Central memory CD4-positive, alpha-beta T cell (primary cell): ENCODE measurements at places on chromosomes 3 and 15.

GRCh38 chr3:172333042-172333377 lies 115.2 kb downstream of the GHSR start:
- DNase-seq = no peak

- DNase-seq = no peak
These were observed 21.7 kb downstream of the HERC1 start for GRCh38 chr15:63811942-63812550.

- peak; percentile 17 for DNase-seq
These were observed 1.3 kb downstream of the ATP13A3 start for GRCh38 chr3:194485468-194485880.

- no peak for DNase-seq
These were observed 11.2 kb upstream of the FAM174B start for GRCh38 chr15:92666780-92667179.

DNA sequence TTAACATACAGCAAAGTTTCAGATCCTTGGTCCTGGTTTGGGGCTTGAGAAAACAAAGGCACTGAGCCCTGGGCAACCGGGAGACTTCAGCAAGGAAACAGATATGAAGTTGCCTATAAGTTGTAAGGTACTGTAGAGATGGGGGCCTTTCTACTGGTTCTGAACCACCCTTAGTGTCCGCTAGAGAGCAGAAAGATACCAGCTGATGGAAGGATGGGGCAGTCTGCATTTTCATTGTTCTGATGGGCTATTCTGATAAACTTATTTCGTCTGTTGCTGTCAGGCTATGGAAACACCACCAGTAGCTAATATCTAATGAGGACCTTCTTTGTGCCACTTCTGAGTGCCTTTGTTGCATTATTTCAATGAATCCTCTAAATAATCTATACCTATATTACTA lies 38.7 kb downstream of the FGD5 start:
- DNase-seq = no peak

DNA sequence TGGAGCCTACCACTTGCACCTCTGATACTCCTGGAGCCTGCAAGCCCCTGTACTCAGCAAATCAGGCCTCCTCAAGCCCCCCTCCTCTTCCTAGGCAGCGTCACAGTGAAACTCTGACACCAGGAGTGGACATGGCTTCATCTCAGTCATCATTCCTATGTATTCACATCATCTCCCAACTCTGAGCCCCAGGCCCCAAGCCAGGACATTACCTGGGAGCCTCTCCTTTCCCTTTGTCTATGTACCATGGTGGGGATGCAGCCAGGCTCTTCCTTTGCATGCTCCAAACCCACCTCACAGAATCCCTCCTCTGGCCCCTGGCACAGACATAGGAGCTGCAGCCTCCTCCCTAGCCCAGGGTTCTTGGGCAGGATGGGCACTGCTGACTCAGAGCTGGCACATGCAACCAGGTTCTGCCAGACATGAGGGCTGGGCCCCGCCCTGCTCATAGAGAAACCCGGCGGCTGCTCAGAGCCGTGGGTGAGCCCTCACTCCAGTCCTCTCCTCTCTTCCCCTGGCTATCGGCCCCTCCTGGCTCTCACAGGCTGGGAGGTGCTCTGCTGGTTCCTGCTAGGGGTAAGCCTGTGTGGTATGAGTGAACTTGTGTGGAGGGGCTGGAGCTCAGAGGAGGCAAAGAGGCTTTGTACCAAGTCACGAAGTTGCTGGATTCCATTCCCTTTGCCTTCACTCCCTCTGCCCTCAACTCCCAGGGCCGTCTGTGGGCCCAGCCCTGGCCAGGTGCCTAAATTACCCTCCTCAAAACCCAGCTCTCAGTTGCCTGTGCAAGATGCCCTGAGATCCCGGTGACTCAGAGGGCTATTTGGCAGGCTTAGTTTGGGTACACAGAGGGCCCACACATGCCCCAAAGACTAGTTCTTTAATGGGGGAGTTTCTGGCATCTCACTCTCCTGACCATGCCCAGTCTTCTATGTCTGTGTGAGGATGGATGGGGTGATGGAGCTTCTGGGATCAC lies 1.9 kb upstream of the PLCD1 start:
- peak; percentile 25 for DNase-seq

- no peak for DNase-seq
These were observed 53.7 kb upstream of the CTSH start for GRCh38 chr15:78998526-78998925.

DNA sequence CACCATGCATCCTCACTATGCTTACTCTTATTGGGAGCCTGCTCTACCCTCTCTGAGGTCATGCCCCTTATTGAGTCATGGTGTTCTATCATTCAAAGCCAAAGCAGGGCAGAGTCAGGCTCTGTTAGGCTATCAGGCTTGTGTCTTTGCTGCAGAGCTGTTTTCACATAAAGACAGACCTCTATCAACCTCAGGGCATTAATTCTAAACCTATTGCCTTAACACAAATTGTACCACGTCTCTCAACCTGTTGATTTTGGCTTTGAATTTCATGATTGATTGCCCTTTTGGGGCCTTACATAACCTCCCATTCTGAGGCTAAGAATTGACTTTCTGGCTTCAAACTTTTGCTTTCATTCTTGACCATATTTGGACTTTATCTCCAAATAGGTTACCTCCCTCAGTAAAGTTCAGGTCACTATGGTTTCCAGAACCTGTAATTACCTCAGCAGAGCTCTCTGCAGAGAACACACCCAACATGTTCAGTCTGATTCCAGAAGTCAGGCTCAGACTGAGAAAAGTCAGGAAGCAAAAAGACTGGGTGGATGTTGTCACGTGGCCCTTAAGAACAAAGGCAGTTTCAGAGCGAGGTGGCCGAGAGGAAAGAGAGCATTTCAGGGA lies 221.4 kb upstream of the NANOGP8 start:
- no peak for DNase-seq

DNA sequence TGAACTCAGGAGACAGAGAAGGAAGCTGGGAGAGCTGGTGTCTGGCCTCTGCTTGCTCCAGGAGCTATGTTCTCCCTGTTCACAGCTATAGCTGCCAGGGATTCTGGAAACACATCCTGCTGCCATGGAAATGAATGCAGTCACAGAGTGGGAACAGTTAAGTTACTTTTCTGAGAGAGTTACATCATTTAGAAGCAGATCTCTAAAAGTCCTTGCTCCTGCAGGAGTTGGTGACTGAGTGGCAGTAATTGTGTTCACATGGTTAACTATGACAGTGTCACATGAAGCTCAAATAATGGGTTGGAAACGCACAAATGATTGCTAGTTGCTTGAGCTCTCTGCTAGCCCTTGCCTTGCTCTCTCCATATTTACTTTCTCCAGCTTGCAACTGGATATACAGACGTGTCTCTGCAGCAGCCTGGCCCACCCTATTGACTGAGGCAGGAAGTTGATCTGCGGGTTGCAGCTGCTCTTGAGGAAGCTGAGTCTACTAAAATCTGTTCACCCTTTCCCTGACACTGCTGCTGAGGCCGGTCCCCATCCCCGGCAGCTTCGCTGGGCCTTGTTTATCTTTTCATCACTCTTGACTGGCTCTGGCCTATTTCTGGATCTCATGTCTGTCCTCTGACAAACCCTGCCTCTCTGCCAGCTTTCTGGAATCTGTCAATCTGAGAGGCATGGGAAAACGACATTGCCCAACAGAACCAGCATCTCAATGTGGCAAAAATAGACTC lies 16.7 kb upstream of the ISLR start:
- no peak for DNase-seq

GRCh38 chr3:180594631-180595558 lies 7.1 kb upstream of the TTC14 start:
- DNase-seq = no peak

DNA sequence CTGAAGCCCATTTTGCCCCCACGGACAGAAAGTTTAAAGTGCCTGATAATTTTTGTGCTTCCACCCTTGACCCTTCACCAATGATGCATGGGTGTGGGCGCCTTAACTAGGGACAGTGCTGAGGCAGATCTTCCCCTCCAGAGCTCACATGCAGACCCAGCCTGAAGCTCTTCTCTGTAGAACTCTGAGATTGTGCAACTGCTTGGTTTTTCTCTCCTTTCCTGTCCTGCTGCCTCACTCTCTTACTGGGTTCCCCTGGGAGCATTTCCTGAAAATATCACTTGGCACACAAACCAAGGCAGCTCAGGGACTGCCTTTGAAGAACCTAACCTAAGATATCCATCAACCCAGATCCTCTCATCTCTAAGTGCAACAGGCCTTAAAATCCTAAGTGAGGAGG lies 220.3 kb upstream of the STT3B start:
- DNase-seq = no peak

- no peak for DNase-seq
These were observed 218.1 kb downstream of the CLSTN2 start for GRCh38 chr3:140152851-140153639.

DNA sequence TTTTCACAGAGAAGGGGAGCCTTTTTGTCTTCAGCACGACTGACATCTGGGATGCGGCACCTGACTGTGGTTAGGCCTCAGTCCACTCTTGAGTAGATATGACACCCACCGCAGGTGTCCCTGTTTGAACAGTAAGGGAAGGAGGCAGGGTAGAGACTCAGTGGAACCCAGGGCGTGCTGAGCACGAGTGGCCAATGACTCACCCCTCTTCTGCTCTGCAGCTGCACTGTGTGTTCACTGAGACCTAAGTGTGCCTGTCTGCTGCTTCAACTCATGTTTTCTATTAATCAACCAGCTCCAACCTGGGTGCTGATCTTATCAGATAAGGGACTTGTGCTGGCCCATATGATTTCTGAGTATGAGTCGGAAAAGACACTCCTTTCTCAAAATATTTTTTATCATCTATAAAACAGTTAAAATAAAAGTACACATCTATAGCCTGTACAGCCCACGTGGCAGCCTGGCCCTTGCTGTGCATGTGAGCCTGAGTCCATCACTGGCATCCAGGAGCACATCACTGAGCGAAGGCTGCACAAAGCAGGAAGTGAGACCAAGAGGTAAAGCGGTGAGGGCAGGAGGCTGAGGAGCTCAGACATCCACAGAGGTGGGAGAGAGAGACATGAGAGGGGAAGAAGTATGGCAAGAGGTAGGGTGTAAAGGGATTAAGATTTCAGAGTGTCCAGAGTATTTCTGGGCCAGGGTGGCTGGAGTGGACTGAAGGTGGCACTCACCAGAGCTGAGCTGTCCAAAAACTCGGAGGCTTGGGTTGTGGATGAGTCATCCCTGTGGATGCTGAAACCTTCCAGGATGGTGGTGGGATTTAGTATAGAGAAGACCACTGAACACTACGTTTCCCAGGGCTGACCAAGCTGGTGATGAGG lies 49.2 kb downstream of the SLC41A3 start:
- DNase-seq = no peak

DNA sequence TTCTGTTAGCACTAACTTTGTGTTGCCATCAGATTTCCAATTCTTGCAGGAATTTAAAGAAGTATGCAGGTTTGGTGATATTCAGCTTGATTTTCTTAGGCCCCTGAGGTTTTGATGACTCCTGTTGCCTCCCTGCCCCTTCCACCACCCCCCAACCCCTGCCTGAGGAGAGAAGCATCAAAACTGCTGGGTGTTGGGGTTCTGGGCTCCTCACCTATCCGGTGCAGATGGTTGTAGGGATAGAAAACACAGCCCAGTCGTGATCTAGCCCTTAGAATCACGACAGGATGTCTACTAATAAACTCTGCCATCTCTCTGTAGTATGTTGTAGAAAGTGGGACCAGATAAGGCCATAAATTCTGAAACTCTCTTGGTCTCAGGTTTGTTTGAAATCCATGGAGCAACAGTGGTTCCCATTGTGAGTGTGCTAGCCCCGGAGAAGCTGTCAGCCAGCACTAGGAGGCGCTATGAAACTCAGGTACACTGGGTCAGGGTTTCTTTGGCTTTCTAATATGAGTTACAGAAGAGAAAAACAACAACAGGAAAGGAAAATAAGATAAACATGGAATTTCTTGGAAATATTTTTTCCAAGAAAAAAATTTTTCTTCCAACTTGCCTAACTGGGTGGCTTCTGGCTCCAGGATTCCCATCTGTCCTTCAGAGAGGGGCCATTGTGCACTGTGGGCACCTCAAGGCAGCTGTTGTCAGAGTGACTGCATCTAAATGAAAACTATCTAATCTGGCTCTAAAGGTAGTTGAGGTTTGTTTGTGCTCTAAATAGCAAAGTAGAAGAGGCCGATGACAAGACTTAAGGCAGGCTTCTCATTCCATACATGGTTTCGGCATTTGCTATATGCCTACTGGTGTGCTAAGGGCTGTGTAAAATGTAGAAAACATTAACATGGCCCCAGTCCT lies 8.7 kb downstream of the SRP14 start:
- no peak for DNase-seq

DNA sequence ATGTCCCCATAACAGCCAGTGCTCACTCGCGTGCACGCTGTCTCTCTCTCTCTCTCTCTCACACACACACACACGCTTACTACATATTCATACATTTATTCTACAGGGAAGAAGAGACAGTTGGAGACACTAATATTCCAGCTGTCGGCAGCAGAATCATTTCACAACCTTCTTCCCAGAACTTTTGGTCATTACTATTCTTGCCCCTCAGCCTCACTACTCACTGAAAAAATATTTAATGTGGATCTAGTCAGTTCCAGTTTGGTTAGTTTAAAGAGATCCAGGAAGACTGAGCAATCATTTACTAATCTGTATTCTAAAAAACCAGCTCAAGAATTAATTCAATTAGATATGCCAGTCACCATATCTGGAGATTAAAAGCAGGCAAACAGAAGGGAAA lies 394.9 kb downstream of the PTPRG start:
- DNase-seq = no peak

DNA sequence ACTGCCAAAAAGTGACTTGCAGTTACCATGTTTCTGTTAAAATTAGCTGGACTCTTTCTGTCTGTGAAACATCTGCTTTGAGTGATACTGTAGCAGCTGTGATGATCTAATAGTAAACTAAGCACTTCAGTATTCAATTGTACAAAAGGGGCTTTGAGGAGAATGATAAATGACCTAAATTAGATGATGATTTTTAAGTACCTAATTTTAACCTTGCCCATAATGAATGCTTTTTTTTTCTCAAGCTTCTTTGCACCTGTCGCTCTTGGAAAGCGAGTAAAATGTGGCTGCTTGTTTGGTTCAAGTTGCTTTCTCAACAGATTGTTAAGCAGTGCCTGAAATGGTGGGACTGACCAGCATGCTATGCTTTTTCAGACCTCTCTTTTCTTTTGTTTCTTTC lies 752.3 kb downstream of the EPHA3 start:
- DNase-seq = no peak

DNA sequence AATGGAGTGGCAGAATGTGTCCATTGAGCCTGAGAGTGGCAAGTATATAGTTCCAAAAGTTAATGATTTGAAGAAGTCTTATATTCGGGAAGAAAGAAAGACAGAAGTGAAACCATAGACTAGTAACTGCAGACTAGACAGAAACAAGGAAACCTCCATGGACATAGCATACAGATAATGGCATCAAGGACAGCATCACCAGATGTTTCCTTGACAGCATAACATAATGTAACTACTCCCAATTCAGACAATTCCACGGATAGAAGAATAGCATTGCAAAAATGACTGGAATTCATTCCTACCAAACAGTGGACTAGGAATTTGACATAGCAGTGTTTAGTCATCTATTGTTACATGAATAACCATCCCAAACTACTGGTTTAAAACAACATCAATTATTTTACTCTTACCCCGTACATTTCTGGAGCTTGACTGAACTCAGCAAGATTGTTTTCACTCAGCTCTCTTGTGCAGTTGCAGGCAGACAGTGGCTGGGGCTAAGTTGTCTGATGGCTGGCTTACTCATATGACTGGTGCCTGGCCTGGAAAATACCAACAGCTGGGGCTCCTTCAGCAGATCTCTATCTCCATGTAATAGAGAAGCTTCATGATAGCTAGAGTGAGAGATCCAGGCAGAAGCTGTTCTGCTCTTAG lies 109.7 kb upstream of the GADL1 start:
- DNase-seq = no peak
